Stimulated activated CD8-positive, alpha-beta memory T cell treated with anti-CD3 and anti-CD28 coated beads, Interleukin-15, amount 100 ng/mL, for 1 hour (primary cell): ENCODE measurements at places on chromosomes 4 and X.

DNA sequence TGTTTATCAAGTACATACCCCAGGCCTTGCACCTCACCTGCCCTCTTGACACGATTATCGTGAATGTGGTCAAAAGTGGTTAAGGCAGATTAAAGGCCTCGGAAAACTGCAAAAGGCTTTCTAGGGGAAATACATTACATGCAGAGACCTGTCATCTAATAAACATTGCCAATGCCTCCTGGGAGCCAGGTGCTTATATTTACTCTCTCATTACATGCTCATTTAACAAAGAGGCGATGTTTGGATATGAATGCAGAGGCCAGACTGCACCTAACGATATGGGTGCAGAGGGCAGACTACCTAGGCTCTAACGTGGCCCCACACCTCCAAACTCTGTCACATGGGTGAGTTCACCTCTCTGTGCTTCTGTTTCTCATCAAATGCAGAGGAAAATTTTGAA, 14.5 kb downstream of the CRMP1 start:
- no peak for DNase-seq

- no peak for DNase-seq
These were observed 53.8 kb upstream of the NAP1L5 start for GRCh38 chr4:88751258-88752075.

GRCh38 chr4:153731239-153731638, 28.6 kb downstream of the RNF175 start:
- DNase-seq, result no peak

DNA sequence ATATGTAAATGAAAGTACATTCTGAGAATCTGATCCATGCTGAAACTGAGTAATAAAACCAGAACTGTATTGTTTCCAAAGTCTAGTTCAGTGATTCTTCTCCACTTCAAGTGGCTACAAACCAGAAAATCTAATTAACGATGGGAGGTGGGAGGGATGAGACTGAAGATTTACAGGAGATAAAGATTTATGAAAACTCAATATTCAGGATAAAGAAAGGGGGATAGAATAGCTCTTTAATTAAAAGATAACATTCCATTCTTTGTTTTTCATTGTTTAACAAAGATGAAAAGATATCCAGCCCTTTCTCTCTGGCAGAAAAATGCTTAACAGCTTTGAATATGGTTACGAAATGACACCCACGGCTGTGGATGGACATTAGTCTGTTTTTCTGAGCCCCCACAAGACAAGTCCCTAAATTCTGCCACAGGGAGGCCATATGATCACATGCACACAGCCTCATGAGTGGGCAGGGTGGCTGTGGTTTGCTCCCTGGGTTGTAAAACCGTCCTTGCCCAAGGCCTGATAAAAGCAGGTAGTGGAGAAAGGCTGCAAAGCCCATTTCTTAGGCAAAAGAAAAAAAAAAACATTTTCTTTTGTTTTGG, 36.4 kb downstream of the TMEM150C start:
- no peak for DNase-seq

- DNase-seq, result no peak
These were observed 101.4 kb downstream of the C4orf51 start for GRCh38 chr4:145781351-145781750.

DNA sequence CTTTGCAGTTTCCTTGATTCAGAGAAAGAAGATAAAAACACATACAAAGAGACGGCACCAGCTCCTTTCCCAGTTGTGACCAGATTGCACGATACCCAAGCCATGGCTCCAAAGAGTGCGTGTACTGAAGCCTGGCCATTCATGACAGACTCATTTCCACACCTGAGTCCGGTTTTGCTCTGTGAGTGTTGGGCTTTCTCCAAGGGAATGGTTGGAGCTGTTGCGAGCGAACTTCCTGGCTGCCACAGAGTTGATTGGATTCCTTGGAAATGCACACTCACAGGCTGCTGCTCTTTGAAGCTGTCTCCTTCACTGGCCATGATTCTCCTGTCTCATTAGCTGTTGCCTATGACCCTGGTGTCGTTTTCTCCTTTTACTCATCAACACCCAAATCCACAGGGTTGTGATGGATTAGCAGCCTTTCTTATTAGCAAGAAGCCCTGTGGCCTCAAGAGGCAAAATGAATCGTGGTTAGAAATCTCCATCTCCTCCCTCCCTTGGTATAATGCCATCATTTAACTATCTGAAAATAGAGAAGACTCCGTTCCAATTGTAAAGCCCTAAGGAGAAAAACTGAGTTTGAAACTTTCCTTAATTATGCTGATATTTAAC, 43.9 kb upstream of the BBS12 start:
- no peak for DNase-seq

- no peak for DNase-seq
These were observed 10.2 kb upstream of the HPGD start for GRCh38 chr4:174532445-174532844.

DNA sequence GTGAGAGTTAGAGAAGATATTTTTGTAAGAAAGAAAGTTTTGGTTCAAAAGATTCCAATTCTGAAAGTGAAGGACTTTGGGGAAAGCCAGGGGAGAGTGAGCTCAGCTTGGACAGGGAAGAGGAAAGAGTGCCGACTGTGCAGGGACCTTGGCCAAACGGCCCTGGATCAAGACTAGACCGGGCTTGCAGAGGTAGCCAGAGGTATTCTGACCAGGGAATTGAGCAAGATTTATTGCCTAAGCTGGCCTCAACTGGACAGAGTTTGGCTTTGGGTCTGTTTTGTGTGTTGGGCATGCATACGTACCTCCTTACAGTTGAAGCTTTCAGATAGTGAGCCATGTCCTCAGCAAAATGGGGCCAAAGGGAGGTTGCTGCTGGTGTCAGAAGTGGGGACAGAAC, 11.6 kb downstream of the PLAC1 start:
- no peak for DNase-seq

GRCh38 chr4:183035726-183036415, 63.2 kb upstream of the WWC2 start:
- DNase-seq, result no peak

DNA sequence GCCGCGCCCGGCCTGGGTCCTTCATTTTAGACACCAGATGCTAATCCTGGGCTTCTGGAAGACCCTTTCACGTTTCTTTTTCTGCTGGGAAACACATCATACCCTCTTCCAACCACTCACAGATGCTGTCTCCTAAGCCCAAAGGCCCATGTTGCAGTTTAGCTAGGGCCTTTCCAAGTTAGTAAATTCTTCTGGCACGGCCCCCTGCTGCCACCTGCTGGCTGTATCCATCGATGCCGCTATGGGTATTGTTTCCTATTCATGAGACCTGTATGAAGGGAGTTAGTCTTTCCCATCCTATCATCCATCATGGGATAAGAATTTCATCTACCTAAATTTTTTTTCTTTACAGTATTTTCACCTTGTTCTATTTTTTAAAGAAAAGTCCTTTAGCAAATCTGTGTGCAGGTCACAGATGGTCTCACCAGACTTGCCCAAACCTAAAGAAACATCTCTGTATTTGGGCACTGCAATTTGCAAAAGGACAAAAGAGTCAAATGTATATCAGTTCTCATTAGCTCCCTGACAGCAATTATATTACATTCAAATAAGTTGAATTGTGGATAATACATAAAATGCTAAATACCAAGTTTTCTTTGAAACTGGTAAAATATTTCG, 37.8 kb upstream of the SLC9A7 start:
- DNase-seq, result peak; percentile 37

GRCh38 chrX:29746326-29746725, 469.0 kb upstream of the MAGEB2 start:
- no peak for DNase-seq

DNA sequence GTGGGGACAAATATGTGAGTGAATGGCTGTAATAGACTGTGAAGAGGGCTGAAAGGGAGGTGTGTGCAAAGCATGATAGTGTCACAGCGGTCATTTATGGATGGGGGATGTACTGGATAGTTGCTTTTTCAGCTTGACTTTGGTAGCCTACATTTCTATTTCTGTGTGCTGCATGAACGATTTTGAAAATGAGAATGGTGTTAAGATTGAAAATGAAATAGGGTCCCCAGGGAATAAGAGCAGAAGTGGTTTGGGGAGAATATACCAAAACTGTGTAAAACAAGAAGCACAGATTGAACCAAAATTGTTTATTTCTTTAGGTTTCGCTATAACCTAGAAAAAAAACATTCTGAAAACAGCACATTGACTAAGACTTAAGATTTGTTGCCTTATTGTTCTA, 58.8 kb upstream of the CLNK start:
- DNase-seq, result no peak

GRCh38 chr4:165077034-165077578, 23.4 kb downstream of the TRIM75 start:
- no peak for DNase-seq

GRCh38 chr4:5711479-5712184, 631 bp downstream of the EVC start:
- DNase-seq, result no peak

DNA sequence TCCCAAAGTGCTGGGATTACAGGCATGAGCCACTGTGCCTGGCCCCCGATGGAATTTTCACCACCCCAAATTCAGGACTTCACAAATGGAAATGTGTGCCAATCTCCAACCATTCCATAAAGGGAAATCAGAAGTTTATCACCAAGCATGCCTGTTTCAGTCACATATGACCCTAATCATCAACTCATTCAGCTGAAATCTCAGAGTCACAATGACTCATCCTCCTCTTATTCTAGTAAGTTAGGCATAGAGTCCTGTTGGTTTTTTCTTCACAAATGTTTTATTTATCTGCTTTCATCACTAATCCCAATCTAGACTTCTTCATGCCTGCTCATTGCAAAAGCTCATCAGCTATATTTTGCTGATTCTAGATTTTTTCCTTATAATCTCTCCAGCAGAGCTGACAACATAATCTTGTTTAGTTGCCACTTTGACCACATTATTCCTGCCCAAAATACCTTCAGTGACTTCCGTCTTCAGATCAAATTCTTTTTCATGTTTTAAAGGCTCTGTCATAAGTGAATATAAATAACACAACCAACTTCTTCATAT, 83.3 kb downstream of the SLC7A11 start:
- DNase-seq, result no peak

GRCh38 chr4:183907871-183908683, 3.0 kb downstream of the STOX2 start:
- DNase-seq, result no peak

DNA sequence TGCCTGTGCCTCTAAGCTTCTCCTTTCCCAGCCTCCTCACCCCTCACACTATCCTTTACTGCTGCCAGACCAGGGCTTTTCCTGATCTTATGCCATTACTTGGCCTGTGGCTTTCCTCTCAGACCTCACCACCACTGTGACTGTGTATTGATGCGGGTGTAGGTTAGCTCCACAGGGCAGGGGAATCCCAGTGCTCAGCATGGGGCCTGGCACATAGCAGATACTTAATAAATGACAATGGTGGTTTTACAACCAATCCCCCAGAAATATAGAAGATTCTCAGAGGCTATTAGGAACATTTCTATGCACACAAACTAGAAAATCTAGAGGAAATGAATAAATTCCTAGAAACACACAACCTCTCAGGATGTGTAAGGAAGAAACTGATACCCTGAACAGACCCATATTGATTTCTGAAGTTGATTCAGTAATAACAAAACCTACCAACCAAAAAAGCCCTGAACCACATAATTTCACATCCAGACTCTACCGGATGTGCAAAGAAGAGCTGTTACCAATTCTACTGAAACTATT, 129.6 kb upstream of the QRFPR start:
- no peak for DNase-seq

GRCh38 chr4:143482840-143483239, 30.7 kb upstream of the SMARCA5 start:
- no peak for DNase-seq

- no peak for DNase-seq
These were observed 17.0 kb upstream of the GABRA4 start for GRCh38 chr4:47010347-47010911.

- DNase-seq, result no peak
These were observed 36.4 kb downstream of the PCDH7 start for GRCh38 chr4:30756553-30756952.
